ENCODE measurements at places on chromosomes 16 and 17. TPM values are rescaled to one million over a fixed set of nuclear protein-coding genes. Genes with fewer than 3 reads are reported as not detected.

CTRL gene
- 0.35 TPM for total RNA-seq

DNAAF8 gene
- total RNA-seq = 0.31 TPM

KRTAP9-8 gene
- not detected for total RNA-seq

MYH8 gene
- not detected for total RNA-seq

MLLT6 gene
- total RNA-seq = 25.6 TPM

CACNA1G gene
- total RNA-seq = 0.28 TPM

MARCHF10 gene
- not detected for total RNA-seq

SLC9A5 gene
- 2.1 TPM for total RNA-seq

Data from foreskin keratinocyte (primary cell).